ENCODE measurements at places on chromosomes 4 and X.

GRCh38 chr4:105434940-105435339, 38.9 kb downstream of the PPA2 start:
- no peak for DNase-seq

DNA sequence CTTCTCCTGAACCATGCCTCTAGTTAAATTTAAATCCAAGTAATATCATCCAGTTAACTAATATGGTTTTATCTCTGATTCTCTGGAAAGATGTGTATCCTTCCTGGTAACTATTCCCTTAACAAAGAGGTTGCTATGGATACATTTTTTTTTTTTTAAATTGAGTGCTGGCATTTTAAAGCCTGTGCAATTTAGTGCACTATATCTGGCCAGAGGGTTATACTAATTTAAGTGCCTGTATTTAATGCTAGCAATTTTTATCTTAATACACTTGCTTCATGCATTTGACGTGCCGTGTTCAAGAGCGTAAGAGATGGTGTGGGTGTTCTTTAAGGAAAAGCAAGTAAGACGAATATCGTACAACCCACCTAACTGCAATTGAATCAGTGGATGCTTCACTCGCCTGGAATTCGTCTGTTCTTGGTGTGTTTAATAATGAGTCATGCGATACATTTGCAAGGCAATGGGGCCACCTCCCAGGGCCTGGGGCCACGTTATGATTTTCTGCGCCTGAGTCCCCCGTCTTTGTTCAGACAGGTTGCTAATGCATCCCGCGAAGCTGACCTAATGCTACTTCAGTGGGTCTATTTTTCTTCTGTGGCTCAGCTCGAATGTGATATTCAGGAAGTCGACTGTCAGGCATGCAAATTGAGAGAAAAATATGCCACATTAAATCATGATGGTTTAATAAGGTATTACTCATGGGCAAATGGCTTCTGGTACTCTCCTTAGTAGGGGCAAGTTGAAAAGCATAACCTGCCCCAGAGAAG, 14.2 kb upstream of the MID1 start:
- DNase-seq, result no peak

DNA sequence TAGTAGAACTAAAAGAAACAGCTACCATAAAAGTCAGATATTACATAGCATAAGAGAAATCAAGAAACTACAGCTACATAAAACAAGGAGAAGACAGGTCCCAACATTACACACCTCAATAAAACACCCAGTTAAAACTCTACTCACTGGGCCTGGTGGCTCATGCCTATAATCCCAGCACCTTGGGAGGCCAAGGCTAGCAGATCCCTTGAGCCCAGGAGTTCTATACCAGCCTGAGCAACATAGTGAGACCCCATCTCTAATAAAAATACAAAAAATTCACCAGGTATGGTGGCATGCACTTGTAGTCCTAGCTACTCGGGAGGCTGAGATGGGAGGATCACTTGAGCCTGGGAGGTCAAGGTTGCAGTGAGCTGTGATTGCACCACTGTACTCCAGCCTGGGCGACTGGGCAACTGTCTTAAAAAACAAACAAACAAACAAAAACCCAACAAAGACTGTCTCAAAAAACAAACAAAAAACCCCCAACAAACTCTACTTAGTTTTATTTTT, 15.2 kb upstream of the TXLNG start:
- DNase-seq, result no peak

GRCh38 chr4:96913441-96914080, 1073.7 kb downstream of the PDHA2 start:
- no peak for DNase-seq

- DNase-seq, result no peak
These were observed 796 bp upstream of the ZNF141 start for GRCh38 chr4:336893-337142.

DNA sequence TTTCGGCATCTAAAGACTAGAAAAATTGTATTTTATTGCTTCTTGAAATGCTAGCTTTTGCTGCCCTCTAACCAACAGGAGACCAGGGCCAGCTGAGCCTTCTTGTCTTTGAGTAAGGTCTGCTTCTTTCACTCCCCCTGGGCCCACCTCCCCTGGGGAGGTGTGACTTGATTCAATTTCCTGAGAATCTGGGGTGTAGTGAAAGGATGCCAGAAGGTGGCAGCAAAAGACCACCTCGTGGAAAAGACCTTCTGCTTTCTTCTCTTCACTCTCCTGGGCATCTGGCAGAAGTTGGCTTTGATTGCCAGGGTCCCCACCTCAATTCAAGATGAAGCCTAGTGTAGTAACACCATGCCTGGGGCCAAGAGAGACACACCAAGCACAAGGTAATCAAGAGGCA, 96.5 kb upstream of the MAOA start:
- DNase-seq, result no peak

- DNase-seq, result no peak
These were observed 29.0 kb upstream of the SMAD1 start for GRCh38 chr4:145452447-145453162.

DNA sequence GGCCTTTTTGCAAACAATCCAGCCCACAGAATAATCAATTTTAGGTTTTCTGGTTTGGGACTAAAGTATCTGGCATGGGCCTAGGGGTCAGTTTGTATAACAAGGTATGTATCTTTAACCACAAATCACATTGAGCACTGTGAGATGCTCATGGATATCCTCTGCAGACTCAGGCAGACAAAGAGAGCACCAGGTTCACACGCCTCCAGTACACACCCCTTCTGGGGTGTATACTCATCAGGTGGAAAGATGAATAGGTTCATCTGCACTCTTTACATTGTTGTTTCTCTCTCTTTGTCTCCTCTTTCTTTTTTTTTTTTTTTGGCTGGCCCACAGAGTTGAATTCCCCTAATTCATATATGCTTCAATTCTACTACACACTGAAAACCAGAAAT, 21.1 kb downstream of the TEC start:
- no peak for DNase-seq

DNA sequence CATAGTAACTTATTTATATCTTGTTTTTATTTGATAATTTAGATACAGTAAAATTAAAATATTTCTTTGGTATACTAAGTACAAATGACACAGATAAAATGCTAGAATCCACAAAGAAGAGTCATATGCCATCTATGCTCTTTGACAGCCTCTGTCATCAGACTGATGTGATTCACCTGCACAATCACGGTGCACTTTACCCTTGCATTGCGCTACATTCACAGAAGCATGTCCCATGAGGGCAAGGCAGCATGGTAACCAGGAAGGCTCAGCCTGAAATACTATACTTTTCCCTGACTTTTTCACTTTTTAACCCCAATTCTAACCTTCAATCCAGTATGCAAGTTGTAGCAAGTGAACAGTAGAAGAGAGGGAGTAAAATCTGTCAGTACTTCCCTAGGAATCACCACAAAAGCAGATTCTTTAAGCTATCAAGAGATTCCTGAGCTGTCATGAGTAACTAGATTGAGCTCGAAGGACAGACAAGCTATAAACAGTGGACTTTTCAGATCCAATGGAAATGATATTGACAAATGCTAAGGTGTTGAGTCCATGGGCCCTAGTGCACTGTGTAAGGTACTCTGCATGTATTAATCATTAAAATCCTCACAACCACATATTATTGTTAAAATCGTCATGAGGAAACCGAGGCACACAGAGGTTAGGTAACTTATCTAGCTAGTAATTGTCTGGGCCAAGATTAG, 14.2 kb downstream of the SEC24D start:
- no peak for DNase-seq

DNA sequence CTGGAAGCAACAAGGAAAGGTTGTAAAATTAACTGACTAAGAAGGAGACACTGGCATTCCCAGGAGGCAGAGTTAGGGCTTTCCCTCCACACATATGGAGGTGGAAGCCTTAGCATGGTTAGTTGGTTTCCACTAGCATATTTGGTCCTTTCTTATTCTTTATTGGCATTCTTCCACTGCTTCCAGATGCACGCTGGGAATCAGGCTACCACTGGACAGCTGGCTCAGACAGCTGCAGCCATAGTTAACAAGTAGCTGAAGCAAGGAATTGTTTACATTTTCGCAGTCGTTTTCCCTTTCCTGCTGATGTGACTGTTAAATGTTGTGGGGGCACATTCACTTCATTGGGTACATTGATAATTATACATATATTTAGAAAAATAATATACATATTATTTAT, 169.2 kb downstream of the GRIA2 start:
- DNase-seq, result no peak

GRCh38 chr4:8913121-8913857, 41.6 kb upstream of the HMX1 start:
- no peak for DNase-seq

DNA sequence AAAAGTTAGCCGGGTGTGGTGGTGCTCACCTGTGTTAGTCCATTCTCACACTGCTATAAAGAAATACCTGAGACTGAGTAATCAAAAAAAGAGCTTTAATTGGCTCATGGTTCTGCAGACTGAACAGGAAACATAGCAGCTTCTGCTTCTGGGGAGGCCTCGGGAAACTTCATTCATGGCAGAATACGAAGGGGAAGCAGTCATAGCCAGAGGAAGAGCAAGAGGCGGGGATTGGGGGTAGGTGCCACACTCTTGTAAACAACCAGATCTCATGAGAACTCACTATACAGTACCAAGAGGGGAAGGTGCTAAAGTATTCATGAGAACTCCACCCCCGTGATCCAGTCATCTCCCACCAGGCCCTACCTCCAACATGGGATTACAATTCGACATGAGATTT, 64.1 kb downstream of the BEND4 start:
- no peak for DNase-seq

GRCh38 chr4:16864199-16864598, 34.2 kb downstream of the LDB2 start:
- DNase-seq, result no peak

GRCh38 chrX:19924285-19924684, 36.9 kb upstream of the SH3KBP1 start:
- DNase-seq, result no peak

DNA sequence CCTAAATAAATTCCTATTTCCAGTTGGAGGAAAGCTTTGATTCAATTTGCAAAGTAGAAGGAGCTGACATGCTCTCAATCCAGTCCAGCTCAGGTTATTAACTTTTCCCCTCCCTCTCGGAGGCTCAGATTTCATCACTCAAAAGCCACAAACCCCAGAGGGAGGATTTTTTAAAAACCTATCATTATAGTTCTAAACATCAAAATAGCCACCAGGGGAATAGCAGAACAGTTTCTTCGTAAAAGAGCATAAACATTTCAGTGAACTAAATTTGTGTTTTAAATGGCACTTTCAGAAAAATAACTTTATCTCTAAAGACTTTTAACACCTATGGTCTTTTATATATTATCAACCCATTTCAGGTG, 8.8 kb downstream of the GPRIN3 start:
- no peak for DNase-seq

DNA sequence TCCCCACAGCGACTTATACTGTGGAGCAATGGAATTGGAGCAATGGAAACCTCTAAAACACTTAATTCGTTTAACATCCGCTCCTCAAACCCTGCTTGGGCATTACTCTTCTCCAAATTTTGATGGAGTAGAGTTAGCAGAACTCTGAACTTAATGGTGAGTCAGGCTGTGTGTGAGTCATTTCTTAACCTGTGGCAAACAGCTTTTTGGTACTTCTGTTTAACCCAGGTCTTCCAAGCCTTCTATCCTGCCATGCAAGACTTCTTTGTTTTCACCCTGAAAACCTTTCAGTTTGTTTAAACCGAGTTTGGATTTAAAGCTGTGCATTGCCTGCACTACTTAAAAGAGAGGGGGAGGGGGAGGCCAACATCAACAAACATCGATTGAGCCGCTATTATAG, 3.6 kb upstream of the AMOT start:
- DNase-seq, result no peak

DNA sequence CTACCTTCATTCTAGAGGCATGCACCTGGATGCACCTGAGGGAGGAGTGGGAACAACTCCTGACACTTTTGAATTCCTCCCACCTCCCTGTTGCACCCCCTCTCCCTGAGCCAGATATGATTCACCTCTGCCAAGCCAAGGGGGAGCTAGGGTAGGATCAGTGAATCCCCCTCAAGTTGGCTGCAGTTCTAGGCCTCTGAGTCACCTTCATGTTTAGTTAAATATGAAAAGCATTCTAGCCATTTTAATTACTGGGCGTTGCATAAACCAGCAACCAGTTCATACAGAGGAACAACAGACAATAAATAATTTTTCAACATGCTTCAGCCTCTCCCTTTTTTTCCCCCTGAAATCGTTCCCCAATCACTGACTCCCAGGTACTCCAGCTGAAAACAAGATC, 1440.2 kb downstream of the ADGRL3 start:
- DNase-seq, result no peak

DNA sequence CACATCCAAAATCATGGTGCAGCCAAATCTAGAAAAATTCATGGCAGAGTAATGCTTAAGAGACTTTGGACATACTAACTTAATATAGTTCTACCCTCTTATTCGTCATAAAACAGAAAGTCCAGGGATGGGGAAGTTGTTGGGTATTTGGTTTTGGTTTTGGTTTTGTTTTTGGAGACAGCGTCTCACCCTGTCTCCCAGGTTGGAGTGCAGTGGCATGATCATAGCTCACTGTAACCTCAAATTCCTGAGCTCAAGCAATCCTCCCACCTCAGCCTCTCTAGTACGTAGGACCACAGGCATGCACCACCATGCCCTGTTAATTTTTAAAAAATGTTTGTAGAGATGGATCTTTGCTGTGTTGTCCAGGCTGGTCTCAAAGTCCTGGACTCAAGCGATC, 271.8 kb upstream of the TENM3 start:
- DNase-seq, result no peak

GRCh38 chr4:158079661-158080060, 93.2 kb downstream of the GASK1B start:
- no peak for DNase-seq

DNA sequence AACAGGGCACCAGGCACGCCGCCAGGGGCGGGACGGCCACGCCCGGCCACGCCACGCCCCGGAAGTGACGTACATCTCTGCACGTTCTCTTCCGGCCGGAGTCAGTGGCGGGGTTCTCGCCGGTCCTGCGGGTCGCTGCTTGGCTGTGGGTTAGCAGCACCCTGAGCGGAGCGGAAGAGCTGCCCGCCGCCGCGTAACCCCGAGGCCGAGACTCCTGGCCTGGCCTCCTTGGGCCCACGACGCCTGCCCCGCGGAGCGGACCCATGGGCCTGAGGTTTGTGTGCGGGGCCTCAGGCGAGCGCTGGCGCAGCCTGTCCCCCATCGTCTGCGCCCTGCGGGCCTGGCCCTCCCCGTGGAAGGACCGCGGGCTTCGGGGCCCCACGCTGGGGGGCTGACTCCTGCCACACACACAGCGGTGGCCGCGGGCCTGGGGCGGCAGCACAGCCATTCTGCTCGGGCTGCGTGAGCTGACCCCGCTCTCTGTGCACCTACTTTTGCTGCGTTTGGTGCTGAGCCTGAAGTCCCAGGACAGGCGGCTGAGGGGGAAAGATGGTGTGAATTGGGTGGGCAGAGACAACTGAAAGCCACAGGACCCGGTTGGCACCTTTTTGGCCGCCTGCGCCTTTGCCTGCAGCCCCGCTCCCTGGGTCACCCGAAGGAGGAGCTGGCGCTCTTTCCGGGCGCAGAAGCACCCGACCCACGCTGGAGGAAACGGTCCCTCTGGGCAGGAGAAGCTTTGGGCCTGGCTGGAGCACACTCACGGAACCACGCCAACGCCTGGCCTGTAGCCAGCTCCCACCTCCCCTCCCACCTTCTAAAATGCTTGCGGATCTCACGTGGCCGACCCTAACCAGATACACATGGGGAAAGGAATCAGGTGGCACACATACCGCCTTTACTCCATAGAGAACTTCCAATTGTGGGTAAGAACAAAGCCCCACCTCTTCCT, 28.1 kb downstream of the NOP14 start:
- peak; percentile 59 for DNase-seq

GRCh38 chrX:42496239-42496638, 281.7 kb downstream of the PPP1R2C start:
- DNase-seq, result no peak

- no peak for DNase-seq
These were observed 72.9 kb downstream of the CLDN34 start for GRCh38 chrX:10039821-10040793.

GRCh38 chr4:53593765-53594164, 2.5 kb upstream of the LNX1 start:
- no peak for DNase-seq

Data from SIG-M5 (cell line).